ENCODE measurements at places on chromosomes 6 and 20. TPM values are rescaled to one million over a fixed set of nuclear protein-coding genes. Genes with fewer than 3 reads are reported as not detected.

Gene HEY2
- total RNA-seq = not detected

GRCh38 chr20:17663486-17663885 is 18.6 kb downstream of the RRBP1 start:
- H3K4me3 ChIP-seq = no peak overlapping the region
- H3K36me3 ChIP-seq = peaks cover 3% of the 10 kb centered on the region
- no peak overlapping the region for H3K27ac ChIP-seq
- no peak for DNase-seq
- H3K27me3 ChIP-seq = no peaks in the 10 kb centered on the region

Gene TCFL5
- total RNA-seq = 11.1 TPM

DNA sequence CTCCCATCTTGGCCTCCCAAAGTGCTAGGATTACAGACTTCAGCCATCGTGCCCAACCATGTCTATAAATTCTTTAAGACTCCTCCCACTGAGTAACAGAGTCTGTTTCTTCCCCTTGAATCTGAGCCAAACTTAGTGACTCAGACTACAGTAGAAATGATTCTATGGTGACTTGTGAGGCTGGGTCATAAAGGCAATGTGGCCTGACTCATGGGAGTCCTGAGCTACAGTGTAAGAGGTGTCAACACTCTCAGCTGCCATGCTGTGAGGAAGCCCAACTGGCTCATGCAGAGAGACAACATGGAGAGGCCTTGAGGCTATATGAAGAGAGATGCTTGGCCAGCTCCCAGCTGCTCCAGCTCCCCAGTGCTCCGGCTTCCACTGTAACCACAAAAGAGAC is 5.2 kb upstream of the NRSN2 start:
- no peak overlapping the region for H3K27ac ChIP-seq
- H3K36me3 ChIP-seq = no peaks in the 10 kb centered on the region
- peak; percentile 62 for DNase-seq
- no peaks in the 10 kb centered on the region for H3K27me3 ChIP-seq
- H3K4me3 ChIP-seq = no peak overlapping the region
- peaks cover 4% of the 10 kb centered on the region for H3K4me1 ChIP-seq

- no peak for DNase-seq
- H3K4me1 ChIP-seq = peaks cover 31% of the 10 kb centered on the region
- no peak overlapping the region for H3K4me3 ChIP-seq
Measured at GRCh38 chr20:1818247-1818840, 76.9 kb upstream of the SIRPA start.

- H3K4me1 ChIP-seq = no peaks in the 10 kb centered on the region
- H3K27me3 ChIP-seq = no peaks in the 10 kb centered on the region
- no peak for DNase-seq
- no peak overlapping the region for H3K4me3 ChIP-seq
Measured at GRCh38 chr6:98036344-98036923, 753.4 kb upstream of the MMS22L start.

DNA sequence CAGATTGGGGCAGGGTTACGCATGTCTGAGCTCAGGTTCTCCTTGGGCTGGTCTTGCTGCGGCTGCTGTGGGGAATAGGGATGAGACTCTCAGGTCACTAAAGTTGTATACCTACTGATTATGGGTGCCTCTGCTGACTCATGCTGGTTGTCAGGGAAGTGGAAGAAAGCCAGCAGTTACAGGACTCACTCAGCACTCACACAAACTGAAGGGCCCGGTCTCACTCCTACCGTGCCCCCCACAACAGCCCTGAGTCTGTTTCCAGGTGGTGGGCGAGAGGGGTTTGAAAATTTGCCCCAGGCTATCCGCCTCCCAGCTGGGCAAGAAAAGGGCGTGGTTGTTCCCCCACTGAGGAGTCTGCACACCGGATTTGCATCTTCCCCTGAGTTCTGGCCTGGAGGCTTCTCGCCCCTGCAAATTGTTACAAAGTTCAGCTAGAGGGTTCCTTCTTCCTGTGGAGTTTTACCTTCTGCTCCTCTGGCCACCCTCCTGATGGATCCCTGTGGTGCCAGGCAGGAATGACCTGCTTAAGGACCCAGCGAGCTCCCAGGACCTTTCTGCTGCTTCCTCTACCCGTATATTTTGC is 659.2 kb downstream of the HDGFL1 start:
- H3K27me3 ChIP-seq = no peaks in the 10 kb centered on the region
- no peaks in the 10 kb centered on the region for H3K36me3 ChIP-seq
- no peak overlapping the region for H3K27ac ChIP-seq

GRCh38 chr6:49662892-49663261 is 26.2 kb upstream of the RHAG start:
- no peak overlapping the region for H3K4me3 ChIP-seq
- H3K4me1 ChIP-seq = no peaks in the 10 kb centered on the region
- H3K27me3 ChIP-seq = no peaks in the 10 kb centered on the region
- no peaks in the 10 kb centered on the region for H3K36me3 ChIP-seq
- no peak overlapping the region for H3K27ac ChIP-seq
- peak; percentile 5 for DNase-seq

Gene SLC35D3
- total RNA-seq = not detected

GRCh38 chr6:40906759-40907158 is 132.3 kb downstream of the UNC5CL start:
- no peaks in the 10 kb centered on the region for H3K27me3 ChIP-seq
- peak overlapping the region; percentile 38 for H3K27ac ChIP-seq
- H3K4me1 ChIP-seq = peaks cover 19% of the 10 kb centered on the region
- peak; percentile 63 for DNase-seq
- no peak overlapping the region for H3K4me3 ChIP-seq
- no peaks in the 10 kb centered on the region for H3K36me3 ChIP-seq

Gene AGER
- total RNA-seq = 12.0 TPM

Gene MOCS1
- 10.3 TPM for total RNA-seq
